ENCODE measurements at places on chromosomes 5 and 9. TPM values are rescaled to one million over a fixed set of nuclear protein-coding genes. Genes with fewer than 3 reads are reported as not detected.

Gene SLC34A1
- 0.31 TPM for total RNA-seq

Gene C5orf58
- not detected for total RNA-seq

Gene BASP1
- total RNA-seq: 114 TPM

Gene SLC6A3
- 0.85 TPM for total RNA-seq

Gene YIPF5
- 39.4 TPM for total RNA-seq

Gene OR1Q1
- total RNA-seq: not detected

Gene SELENOP
- total RNA-seq: 12.7 TPM

Gene FRMD3
- 2.6 TPM for total RNA-seq

Gene IARS1
- total RNA-seq: 279 TPM

Gene TIMD4
- not detected for total RNA-seq

Gene EQTN
- total RNA-seq: 0.24 TPM

Gene SOX30
- 1.4 TPM for total RNA-seq

Gene LECT2
- total RNA-seq: not detected

Gene SLC34A3
- total RNA-seq: not detected

Gene PCDHA9
- total RNA-seq: 3.3 TPM

Gene C5orf52
- total RNA-seq: not detected

Gene DPYSL3
- total RNA-seq: 455 TPM

Gene FOXD4L4
- total RNA-seq: not detected

Gene SH2D3C
- total RNA-seq: 4.5 TPM

Gene KIF12
- 4.3 TPM for total RNA-seq

Gene CDH18
- 0.66 TPM for total RNA-seq

Gene PCDHA5
- 1.4 TPM for total RNA-seq

Gene PPP3R2
- not detected for total RNA-seq

Gene DPP7
- 19.7 TPM for total RNA-seq

Gene F2RL1
- total RNA-seq: 27.1 TPM

Gene GFI1B
- 1.0 TPM for total RNA-seq

Gene NIPAL4
- total RNA-seq: 0.27 TPM

Gene FBP2
- total RNA-seq: not detected

Gene SYK
- 5.4 TPM for total RNA-seq

All from GM23338 (cell line).